ENCODE measurements at places on chromosomes 5 and 9.

- H3K4me3 ChIP-seq: no peak overlapping the region
- H3K4me1 ChIP-seq: peaks cover 33% of the 10 kb centered on the region
- peak overlapping the region; percentile 62 for H3K27ac ChIP-seq
- DNase-seq: no peak
Measured at GRCh38 chr9:70573308-70573707, 158.9 kb upstream of the KLF9 start.

- no peak for DNase-seq
- no peaks in the 10 kb centered on the region for H3K4me1 ChIP-seq
- H3K27me3 ChIP-seq: no peaks in the 10 kb centered on the region
Measured at GRCh38 chr5:16855898-16856297, 80.2 kb downstream of the MYO10 start.

GRCh38 chr9:133109931-133110650 lies 10.9 kb downstream of the RALGDS start:
- peaks cover 24% of the 10 kb centered on the region for H3K4me1 ChIP-seq
- no peak for DNase-seq
- H3K27me3 ChIP-seq: no peaks in the 10 kb centered on the region
- no peak overlapping the region for H3K27ac ChIP-seq

- no peaks in the 10 kb centered on the region for H3K27me3 ChIP-seq
- no peak overlapping the region for H3K27ac ChIP-seq
- H3K4me3 ChIP-seq: no peak overlapping the region
- no peaks in the 10 kb centered on the region for H3K36me3 ChIP-seq
Measured at GRCh38 chr9:78187763-78188484, 48.0 kb upstream of the CEP78 start.

GRCh38 chr5:160802592-160802991 lies 49.4 kb downstream of the ATP10B start:
- H3K4me1 ChIP-seq: no peaks in the 10 kb centered on the region
- no peak for DNase-seq
- H3K27me3 ChIP-seq: no peaks in the 10 kb centered on the region

DNA sequence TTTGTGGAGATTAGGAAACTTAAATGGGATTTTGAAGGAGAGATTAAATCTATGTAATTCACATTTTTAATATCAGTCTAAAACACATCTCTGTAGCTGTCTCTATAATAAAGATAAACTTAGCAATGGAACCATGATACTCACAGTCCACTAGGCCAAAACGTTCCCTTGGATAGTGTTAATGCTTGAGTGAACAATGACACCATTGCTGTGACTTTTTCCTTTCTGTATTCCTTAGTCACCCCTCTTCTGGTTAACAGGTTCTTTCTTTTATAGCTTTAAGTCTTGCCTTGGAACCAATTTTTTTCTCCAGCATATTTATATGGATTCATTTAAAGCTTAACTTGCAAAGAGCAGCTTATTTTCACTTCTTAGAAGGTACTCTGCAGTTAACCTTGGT lies 63.3 kb downstream of the INSL6 start:
- H3K4me3 ChIP-seq: no peak overlapping the region
- peaks cover 23% of the 10 kb centered on the region for H3K36me3 ChIP-seq
- no peak for DNase-seq
- H3K27me3 ChIP-seq: no peaks in the 10 kb centered on the region
- H3K4me1 ChIP-seq: no peaks in the 10 kb centered on the region

- H3K36me3 ChIP-seq: no peaks in the 10 kb centered on the region
- H3K27me3 ChIP-seq: no peaks in the 10 kb centered on the region
- H3K27ac ChIP-seq: no peak overlapping the region
- no peaks in the 10 kb centered on the region for H3K4me1 ChIP-seq
Measured at GRCh38 chr9:119322184-119322583, 47.1 kb downstream of the BRINP1 start.

DNA sequence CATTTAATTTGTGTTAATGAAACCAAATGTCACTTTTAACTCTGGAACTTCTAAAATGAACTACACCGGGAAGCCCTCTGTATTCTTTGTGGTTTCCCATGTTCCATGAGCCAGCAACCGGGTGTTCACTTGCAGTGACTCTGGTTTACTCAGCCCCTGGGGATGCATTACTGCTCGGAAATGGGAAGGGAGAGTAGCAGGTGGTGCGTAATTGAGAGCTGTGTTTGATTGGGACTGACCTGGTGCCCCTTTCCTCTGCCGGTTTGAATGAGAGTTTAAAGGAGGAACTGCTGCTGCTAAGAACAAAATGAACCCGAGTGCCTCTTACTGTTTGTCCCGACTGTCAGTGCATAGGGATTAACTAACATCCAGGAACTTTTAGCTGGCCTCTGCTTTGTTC lies 100.1 kb upstream of the DHFR start:
- H3K27me3 ChIP-seq: no peaks in the 10 kb centered on the region
- no peak overlapping the region for H3K27ac ChIP-seq
- no peaks in the 10 kb centered on the region for H3K4me1 ChIP-seq
- H3K4me3 ChIP-seq: no peak overlapping the region
- DNase-seq: no peak

GRCh38 chr5:43019614-43020398 lies 20.3 kb downstream of the ANXA2R start:
- H3K27me3 ChIP-seq: no peaks in the 10 kb centered on the region
- peak overlapping the region; percentile 93 for H3K27ac ChIP-seq
- no peaks in the 10 kb centered on the region for H3K4me1 ChIP-seq
- H3K36me3 ChIP-seq: no peaks in the 10 kb centered on the region
- DNase-seq: no peak
- H3K4me3 ChIP-seq: peak overlapping the region; percentile 79

GRCh38 chr5:127854520-127854919 lies 151.3 kb downstream of the CCDC192 start:
- no peak overlapping the region for H3K4me3 ChIP-seq
- H3K36me3 ChIP-seq: no peaks in the 10 kb centered on the region
- H3K27me3 ChIP-seq: no peaks in the 10 kb centered on the region
- H3K4me1 ChIP-seq: no peaks in the 10 kb centered on the region

- no peak overlapping the region for H3K27ac ChIP-seq
- peaks cover 18% of the 10 kb centered on the region for H3K4me1 ChIP-seq
- no peak overlapping the region for H3K4me3 ChIP-seq
- DNase-seq: no peak
- H3K36me3 ChIP-seq: peaks cover 1% of the 10 kb centered on the region
Measured at GRCh38 chr9:125258832-125259534, 2.6 kb upstream of the GAPVD1 start.

All from thoracic aorta (tissue), 2 donors.